Stimulated activated naive CD8-positive, alpha-beta T cell treated with anti-CD3 and anti-CD28 coated beads, Interleukin-15, Interleukin-2, amounts not matched to agents 100 U/mL and 50 U/mL, for 24 hours (primary cell): ENCODE measurements at places on chromosomes 4 and X.

GRCh38 chrX:150854856-150855255 is 43.6 kb downstream of the CD99L2 start:
- DNase-seq = no peak

GRCh38 chrX:96147681-96148080 is 537.0 kb upstream of the DIAPH2 start:
- no peak for DNase-seq

DNA sequence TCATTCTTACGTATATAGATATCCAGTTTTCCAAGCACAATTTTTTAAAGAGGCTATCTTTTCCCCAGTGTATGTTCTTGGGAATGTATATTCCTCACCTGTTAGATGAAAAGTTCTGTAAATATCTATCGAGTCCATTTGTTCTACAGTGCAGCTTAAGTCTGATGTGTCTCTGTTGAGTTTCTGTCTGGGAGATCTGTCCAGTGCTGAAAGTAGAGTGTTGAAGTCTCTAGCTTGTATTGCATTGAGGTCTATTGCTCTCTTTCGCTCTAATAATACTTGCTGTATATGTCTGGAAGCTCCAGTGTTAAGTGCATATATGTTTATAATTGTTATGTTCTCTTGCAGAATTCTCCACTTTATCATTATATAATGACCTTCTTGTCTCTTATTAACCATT is 373.1 kb downstream of the PPARGC1A start:
- no peak for DNase-seq

- no peak for DNase-seq
Observed at GRCh38 chr4:35166466-35166865, 1077.8 kb downstream of the ARAP2 start.

DNA sequence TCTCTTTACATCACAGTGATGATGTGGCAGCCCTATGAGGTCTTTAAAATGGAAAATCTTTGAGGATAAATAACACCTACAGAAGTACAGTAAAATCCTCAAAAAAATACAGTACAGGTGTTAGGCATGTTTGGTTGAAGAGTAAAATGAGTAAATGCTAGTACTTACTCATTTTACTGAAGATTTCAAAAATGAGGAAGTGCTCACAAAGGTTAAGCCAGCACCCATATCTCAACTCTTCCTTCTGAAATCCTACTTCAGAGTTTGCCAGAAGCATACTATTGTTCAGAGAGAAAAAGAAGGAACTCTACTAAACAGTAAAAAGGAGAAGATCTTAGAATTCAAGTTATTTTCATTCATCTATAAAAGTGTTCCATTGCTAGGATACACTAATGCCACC is 130.9 kb downstream of the CBR4 start:
- DNase-seq = no peak

- DNase-seq = no peak
Observed at GRCh38 chr4:181181331-181181730, 1061.9 kb upstream of the TENM3 start.

DNA sequence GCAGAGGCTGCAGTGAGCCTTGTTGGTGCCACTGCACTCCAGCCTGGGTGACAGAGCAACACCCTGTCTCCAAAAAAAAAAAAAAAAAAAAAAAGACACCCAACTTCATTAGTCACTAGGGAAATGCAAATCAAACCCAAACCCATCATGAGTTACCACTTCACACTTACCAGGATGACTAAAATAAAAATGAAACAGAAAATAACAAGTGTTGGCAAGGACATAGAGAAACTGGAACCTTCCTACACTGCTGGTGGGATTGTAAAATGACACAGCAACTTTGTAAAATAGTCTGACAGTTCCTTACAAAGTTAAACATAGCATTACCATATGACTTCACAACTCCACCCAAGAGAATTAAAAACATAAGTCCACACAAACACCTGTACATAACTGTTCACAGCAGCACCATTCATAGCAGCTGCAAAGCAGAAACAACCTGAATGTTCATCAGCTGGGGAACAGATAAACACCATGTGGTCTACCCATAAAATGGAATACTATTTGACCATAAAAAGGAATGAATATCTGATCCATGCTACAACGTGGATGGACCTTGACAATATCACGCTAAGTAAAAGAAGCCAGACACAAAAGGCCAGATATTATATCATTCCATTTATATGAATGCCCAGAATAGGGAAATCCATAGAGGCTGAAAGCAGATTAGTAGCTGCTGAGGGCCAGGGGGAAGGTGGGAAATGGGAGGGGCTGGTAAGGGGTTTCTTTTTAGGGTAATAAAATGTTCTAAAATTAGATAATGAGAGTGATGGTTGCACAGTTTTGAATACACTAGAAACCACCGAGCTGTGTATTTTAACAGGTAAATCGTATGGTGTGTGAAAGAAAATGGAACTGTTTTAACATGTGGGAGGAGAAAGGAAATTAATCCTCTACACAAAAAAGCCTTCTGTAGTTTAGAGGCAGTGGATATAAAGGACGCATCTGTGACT is 18.3 kb downstream of the CD99L2 start:
- no peak for DNase-seq

DNA sequence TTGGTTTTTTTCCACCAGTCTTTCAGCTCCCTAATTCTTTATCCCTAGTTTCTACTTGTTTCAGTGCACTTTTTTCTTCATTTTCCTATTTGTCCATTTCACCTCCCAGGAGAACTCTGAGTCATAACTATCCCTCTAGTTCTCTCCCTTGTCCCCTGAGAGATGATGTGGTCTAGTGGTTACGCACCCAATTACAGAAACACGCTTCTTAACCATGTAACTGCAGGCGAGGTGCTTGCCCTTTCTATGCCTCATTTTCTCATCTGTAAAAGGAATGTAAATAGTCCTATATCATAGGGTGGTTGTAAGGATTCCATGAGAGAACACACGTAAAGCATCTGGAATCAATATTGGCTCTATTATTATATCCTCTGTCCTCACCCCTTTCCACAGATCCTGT is 8.8 kb upstream of the GRPR start:
- no peak for DNase-seq

DNA sequence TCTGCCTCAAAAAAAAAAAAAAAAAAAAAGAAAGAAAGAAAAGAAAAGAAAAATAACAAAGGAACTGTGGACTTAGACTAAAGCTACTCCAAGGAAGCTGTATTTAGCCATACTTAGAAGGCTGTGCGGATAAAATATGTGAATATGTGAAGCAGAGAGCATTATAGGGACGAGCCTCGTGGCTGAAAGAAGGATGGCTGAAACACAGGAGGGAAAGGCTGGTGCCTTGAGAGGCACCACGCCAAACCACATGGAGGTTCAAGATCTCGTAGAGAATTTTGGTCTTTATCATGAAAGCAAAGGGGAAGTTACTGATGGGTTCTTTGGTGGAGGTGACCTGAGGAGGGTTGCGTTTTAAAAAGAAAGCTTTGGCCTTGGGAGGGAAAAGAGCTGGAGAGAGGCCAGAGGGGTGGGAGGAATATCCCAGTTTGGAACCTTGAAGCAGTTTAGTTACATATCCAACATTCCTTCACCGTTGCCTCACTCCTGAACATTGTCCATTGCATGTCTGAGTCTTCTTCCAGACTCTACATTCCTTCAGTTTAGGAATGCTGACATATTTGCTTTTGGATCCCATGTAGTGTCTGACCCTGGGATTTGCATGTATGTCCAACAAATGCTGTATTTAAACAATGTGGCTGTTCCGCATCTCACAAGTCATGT is 82.5 kb downstream of the CPE start:
- no peak for DNase-seq

GRCh38 chr4:41069838-41070237 is 144.5 kb downstream of the APBB2 start:
- DNase-seq = no peak

- DNase-seq = no peak
Observed at GRCh38 chr4:151822331-151822730, 61.5 kb upstream of the GATB start.

DNA sequence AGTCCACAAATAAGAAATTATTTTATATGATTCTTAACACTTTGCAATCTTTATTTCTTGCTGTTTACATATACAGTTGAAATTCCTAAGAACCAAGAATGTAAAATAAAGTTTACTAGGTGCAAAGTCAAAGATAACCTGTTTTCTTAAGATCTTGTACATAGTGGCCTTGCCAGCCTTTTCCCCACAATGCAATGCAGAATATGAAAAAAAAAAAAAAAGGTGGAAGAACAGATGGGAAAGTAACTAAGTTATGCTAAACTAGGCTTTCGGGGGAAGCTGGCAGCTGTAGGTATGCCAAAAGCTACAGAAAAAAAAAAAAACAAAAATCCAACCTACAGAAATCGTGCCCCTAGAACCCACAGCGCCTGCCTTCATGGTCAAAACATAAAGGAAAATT is 1588.4 kb downstream of the STIM2 start:
- no peak for DNase-seq

- no peak for DNase-seq
Observed at GRCh38 chrX:123093792-123094191, 90.3 kb upstream of the GRIA3 start.

DNA sequence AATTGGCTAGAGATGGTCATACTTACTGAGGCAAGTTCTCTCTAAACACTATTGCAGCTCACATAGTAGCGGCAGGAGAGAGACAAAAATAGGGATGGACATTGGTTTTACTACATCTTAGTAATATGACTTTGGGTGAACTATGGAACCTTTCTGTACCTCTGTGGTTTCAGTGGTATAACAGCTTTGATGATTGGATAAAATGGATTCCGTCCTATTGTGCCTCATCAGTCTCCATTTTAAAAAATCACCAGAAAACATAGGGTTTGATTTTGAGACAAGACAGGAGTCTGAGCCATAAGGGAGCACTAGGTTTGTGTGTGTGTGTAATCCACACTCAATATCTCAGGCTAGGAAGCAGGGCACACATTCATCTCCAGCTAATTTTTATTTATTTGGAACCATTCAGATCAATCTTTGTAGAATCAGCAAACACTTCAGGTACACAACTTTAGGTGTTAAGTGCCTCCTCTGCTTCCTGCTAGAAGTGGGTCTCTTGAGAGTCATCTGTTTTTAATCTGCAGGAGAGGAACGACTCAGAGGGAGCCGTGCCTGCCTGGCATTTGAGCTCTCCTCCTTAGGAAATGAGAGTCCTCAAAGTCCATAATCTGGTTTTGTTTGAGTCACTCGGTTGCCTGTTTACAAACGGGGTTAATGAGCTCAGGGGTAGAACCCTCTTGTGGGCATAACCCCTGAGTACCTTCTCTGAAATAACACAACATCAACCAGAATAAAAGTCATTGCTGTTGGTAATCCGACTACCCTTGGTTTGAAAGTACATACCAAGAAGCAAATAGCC is 238.5 kb upstream of the BOD1L1 start:
- DNase-seq = no peak

DNA sequence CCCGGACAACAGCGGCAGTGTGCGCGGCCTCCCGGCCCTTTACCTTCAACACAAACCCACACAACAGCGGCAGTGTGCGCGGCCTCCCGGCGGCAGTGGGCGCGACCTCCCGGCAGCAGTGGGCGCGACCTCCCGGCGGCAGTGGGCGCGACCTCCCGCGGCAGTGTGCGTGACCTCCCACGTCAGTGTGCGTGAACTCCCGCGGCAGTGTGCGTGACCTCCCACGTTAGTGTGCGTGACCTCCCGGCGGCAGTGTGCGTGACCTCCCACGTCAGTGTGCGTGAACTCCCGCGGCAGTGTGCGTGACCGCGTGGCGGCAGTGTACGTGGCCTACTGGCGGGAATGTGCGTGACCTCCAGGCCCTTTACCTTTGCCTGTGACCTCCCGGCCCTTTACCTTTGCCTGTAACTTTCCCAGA is 576.6 kb upstream of the FRG1 start:
- no peak for DNase-seq

- no peak for DNase-seq
Observed at GRCh38 chr4:79295086-79295485, 30.8 kb downstream of the NAA11 start.

DNA sequence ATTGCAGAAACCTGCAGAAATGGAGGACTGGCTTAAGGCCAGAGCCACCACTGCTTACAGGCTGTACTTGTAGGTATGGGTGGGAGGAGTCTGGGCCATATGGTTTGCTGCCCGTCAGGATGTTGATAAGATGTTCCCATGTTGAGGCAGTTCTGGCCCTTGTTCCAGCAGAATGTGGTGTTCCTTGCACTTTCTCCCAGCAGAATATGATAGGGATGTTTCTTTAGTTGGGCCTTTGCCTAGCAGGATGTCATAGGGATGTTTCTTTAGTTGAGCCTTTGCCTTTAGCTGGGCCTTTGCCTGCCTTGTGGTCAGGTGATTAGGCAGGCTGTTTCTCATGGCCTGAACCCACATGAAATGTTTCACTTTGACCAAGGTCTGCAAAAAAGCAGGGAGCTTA is 139.1 kb upstream of the PAQR3 start:
- no peak for DNase-seq

- DNase-seq = no peak
Observed at GRCh38 chr4:62402088-62402806, 1202.1 kb downstream of the ADGRL3 start.

GRCh38 chr4:136900696-136901095 is 631.6 kb downstream of the PCDH18 start:
- no peak for DNase-seq

DNA sequence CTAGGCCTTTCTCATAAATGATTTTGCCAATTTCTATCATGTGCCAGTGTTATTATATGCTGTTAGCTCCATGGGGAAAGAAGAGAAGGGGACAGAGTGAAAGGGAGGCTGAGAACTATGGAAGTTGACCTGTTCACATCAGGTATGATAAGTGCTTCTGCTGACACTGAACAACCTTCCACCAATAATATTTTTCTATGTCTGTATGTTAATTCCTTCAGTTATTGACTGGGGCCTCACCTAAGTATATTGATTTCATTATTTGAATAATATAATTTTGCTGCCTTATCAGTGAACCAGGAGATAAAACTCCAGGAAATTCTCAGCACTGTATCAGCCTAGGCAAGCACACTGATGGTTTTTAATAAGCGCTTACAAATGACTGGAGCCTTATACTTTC is 262.8 kb downstream of the SNCA start:
- no peak for DNase-seq

- DNase-seq = no peak
Observed at GRCh38 chr4:128793859-128794672, 15.4 kb upstream of the JADE1 start.

- DNase-seq = no peak
Observed at GRCh38 chr4:121978172-121978516, 26.3 kb upstream of the TRPC3 start.

- DNase-seq = no peak
Observed at GRCh38 chr4:128904821-128905220, 95.3 kb downstream of the JADE1 start.

- DNase-seq = no peak
Observed at GRCh38 chr4:38414410-38414809, 249.6 kb upstream of the KLF3 start.
